ENCODE measurements at places on chromosomes 11 and 22. TPM values are rescaled to one million over a fixed set of nuclear protein-coding genes. Genes with fewer than 3 reads are reported as not detected.

DNA sequence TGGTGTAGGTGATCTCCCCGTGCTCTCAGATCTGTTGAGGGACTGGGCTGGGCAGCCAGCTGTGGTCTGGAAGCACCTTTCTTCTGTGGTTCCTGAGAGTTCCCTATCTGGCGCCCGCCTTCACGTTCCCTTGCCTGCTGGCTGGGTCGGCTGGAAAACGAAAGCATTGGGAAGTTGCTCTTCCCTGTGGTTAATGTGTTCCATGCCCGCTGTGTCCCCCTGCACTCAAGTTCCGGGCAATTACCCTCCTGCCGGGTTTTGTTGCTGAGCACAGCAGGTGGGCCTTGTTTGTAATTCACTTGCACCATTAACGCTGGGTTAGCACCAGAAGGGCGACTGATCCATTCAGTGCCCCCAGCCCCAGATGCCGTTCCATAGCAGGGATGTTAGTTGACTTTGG is 134.1 kb downstream of the GRIK4 start:
- DNase-seq = no peak

- DNase-seq = no peak
These were observed 9.7 kb upstream of the IL10RA start for GRCh38 chr11:117976445-117976844.

DNA sequence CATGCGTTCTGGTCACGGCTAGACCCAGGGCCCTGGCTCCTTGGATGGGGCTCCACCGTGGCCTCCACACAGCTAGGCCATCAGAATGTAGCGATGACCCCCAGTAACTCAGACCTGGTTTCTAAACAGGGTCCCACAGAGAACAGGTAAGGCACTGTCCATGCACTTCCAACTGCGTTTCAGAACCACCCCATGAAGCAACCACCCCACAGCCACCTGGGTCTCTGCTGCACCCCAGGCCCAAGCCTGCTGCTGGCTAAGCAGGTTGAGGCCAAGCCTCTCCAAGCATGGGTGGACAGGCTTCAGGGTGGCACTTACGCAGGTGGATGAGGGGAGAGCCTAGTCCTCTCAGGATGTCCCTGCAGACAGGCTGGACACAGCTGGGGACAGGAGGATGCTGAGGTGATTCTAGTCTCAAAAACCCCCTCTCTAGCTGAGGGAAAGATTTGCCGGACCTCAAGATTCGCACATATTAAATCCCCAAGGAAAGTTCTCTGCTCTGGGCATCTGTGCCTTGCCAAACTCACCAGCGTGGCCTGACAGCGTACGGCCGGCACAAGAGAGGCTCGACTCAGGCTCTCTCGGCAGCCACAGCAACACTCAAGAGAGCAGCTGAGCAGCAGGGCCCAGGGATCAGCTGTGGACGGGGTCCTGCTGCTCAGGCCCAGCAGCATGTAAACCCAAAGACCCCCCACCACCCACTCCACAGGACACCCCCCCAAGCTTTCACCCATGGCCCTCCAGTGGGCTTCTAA is 141.6 kb downstream of the CRYBB2 start:
- DNase-seq = no peak

P2RY2 gene
- polyA plus RNA-seq = 0.82 TPM

DNA sequence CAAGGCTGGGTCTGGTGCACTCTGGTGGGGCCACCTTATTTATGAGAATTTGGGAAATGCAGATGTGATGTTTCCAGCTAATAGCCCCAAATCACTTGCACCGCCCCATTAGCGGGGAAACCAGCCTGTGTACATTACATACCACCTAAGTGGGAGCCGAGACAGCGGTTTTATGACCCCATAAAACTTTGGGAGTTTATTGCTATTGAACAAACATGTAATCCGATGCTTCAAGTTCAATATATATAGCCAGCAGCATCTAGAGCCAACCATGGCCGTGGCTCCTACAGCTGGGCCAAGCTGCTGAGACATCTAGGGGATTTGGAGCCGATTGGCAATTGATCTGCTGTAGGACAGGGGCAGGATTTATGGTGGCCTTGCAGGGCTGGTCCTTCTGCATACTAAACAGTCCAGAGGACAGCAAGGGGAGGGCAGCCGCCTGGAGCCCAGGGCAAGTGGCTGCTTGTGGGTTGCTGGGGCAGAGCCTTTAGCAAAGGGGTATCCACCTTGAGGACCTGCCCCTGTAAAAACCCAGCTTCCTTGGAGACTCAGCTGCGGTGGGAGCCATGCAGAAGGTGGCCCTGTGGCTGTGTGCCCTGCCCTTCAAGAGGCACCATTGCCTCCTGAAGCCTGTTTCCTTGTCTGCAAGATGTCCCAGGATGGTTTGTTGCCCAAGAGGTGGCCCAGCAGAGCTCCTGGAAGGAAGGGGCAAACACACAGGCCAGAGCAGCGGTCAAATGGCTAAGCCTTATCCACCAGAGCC is 47.9 kb upstream of the CCDC188 start:
- DNase-seq = no peak

DNA sequence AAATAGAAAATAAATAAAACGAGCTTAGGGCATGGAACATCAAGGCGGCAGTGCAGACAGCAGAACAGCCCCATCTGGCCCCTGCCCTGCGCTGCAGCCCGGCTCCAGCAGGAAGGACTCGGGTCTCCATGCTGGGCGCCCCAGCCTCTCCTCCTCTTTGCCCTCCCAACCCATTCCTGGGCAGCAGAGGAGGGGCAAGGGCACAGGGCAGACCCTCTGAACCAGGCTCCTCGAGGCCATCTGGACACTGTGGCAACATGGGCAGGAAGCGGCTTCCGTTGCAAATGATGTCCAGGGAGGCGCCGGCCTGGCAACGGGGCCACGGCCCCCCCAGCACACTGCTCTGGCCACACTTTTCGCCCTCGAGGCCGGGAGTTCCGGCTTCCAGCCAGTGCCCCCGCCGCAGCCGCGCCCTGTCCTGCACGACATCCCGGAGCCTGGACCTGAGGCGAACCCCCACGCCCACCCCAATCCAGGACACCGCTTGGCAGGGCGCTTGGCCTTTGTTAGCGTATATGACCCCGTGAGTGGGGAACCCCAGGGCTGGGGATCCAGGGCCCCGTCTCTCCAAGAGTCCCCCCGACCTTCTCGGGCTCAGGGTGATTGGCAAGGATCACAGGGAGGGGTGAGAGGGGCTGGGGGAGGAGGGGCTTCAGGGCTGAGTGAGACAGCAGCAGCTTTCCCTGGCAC is 192.1 kb downstream of the IGLL1 start:
- DNase-seq = no peak

- DNase-seq = no peak
These were observed 104.5 kb downstream of the CHST1 start for GRCh38 chr11:45560913-45561281.

GRM5 gene
- polyA plus RNA-seq = 0.09 TPM

EIF1AD gene
- 26.6 TPM for polyA plus RNA-seq

DNA sequence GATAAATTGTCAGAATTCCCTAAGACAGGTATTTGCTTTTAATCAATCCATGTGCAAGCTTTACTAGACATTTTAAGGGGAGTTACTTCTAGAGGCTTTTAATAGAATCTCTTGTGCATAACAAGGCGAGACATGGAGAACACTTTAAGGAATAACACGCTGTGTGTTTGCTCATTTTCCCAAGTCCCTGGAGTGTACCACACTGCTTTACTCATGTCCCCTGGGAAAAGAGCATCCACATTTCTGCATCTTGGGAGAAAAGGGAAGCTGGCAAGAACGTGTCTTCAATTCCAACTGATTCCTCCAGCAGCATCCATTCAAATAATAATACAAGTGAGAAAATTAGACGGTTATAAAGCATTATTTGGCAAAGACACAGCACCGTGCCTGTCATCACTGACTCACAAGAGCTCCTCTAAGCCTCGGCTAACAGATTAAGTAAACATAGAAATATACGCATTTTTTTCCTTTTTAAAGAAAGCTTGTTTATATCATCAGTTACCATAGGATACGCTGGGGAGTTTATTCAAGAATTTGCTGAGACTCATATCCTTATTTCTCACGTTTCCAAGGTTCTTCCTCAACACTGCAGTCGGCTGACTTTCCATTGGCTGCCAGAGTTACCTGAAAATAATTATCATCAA is 121.5 kb downstream of the CD44 start:
- no peak for DNase-seq

ANKK1 gene
- 0.18 TPM for polyA plus RNA-seq

DNA sequence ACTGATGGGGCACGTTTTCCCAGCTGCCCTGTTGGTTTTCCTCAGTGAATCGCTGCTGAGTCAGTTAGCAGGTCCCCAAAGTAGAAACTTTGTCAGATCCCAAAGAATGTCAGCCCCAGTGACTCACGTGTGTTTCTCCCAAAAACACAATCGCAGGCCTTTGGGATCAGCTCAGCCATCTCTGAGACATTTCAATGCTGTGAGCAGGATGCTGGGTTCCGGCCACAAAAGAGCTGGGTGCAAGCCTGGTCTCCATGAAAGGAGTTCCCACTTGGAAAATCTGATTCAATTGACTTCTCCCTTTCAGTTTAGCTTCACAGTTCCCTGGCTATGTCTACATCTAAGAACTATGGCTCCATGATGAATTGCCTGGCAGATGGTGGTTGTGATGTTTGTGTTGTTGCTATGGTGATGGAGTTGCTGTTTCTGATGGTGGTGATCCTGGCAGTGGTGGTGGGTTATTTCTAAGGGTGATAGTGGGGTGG is 28.0 kb downstream of the MYEOV start:
- no peak for DNase-seq

RASD2 gene
- 2.0 TPM for polyA plus RNA-seq

DNA sequence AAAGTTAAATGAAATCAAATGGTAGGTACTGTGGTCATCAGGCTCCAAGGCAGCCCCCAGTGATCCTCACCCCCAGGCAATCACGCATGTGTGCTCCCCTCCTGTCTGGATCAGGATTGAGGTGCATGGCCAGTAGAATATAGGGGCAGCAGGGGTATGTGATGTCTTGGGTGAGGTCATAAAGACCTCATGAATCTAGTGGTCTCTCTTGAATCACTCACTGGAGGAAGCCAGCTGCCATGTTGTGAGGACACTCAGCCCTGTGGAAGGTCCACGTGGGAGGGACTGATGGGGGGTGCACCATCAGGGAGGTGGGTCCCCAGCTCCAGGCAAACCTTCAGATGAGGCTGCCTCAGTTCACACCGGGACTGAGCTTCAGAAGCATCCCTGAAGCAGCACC is 6.8 kb upstream of the IL17REL start:
- DNase-seq = no peak

ABTB2 gene
- polyA plus RNA-seq = 7.3 TPM

- no peak for DNase-seq
These were observed 49.8 kb upstream of the SPATA19 start for GRCh38 chr11:133895061-133895479.

TANGO2 gene
- polyA plus RNA-seq = 9.4 TPM

- no peak for DNase-seq
These were observed 127.9 kb upstream of the CSNK2A3 start for GRCh38 chr11:11480971-11481370.

DNA sequence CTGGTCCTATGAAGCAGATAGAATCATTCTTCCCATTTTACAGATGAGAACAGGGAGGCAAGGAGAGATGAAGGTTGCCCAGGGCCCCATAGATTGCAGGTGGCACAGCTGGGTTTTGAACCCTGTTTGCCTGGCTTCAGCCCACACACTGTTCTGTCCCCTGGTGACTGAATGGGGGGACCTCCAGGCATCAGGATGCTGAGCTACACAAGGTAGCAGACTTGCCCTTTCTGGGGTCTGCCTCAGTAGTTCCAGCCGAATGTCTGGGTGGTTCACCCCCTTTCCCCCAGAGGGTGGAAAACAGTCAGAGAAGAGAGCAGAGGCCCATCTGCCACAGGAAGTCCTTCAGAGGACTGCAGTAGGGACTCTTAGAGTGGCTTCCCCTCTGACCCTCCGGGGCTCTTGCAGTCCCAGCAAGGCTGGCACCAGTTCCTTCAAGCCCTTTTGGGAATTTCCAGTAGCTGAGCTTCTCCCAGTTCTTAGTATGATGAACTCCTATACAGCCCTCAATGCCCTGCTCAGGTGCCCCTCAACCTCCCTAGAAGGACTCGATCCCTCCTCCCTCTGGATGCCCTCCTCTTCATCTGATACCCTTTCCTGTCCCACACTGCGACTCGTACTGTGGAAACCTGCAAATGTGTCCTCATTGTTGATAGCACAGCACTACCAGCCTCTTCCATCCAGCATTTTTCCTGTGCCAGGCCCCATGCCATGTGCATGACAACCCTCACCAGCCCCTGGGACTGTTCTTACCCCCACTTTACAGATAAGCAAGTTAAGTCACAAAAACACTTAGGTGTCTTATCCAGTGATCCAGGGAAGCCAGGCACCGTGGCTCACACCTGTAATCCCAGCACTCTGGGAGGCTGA is 82.8 kb downstream of the IGLL1 start:
- no peak for DNase-seq

GRCh38 chr11:19393941-19394340 is 153.2 kb upstream of the E2F8 start:
- DNase-seq = no peak

- no peak for DNase-seq
These were observed 22.8 kb downstream of the CTTN start for GRCh38 chr11:70421123-70421522.

- DNase-seq = no peak
These were observed 736.5 kb upstream of the CCDC90B start for GRCh38 chr11:84022695-84023094.

TSSK2 gene
- polyA plus RNA-seq = not detected

CDC42BPG gene
- polyA plus RNA-seq = 5.3 TPM

OR4A16 gene
- polyA plus RNA-seq = not detected

- DNase-seq = no peak
These were observed 49.9 kb upstream of the LDLRAD3 start for GRCh38 chr11:35893796-35894475.

GRCh38 chr22:25282671-25283561 is 63.5 kb downstream of the CRYBB2 start:
- no peak for DNase-seq

DNA sequence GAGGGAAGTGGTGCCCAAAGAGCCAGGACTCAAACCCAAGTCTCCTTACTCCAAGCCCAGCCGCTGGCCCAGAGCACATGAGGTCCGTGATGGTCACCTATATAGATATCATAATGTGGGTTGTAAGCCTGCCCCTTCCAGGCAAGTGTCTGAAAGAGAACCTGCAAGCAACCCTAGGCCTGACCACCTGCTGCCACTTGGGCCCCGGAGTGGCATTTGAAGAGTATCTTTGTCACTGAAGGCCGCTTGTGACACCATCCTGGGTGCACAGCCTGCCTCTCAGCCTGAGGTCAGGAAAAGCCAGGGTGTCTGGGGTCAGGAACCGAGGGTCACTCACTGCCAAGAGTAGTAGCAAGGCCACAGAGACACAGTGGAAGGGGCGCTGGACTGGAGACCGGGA is 32.4 kb downstream of the OTOG start:
- no peak for DNase-seq

DNA sequence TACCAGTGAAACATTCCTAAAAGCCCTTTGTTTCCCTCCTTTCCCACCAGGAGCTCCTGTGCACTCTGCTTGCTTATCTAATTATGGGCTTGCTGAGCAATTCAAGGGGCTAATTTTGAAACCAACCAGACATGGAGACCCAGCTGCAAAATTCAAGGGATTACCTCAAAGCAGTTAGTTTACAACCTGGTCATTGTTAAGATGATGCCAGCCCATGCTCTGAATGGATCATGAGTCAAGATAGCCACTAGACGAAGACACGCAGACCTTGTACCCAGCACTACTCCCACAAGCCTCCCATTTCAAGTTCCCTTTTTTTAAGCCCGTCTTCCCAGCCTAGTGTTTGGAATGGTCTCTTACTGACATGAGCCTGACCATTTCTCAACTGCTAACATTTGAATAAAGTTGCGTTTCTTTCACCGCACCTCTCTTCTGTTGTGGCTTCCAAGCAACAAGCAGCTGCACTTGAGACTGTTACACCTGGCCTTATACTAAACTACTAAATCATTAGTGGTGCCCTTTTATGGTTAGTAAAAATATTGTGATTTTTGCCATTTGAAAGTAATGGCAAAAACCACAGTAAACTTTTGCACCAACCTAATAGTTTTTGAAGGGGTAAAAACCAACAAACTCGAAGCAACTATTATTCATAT is 315.3 kb upstream of the LUZP2 start:
- no peak for DNase-seq

CNIH2 gene
- 3.4 TPM for polyA plus RNA-seq

TBX10 gene
- polyA plus RNA-seq = not detected

All from right renal pelvis (tissue), 4 donors.